Umbilical cord (tissue), 2 donors: ENCODE measurements at places on chromosomes 3 and 15.

- peak; percentile 28 for DNase-seq
Measured at GRCh38 chr3:81199587-81199986, 561.9 kb downstream of the GBE1 start.

- DNase-seq = peak; percentile 21
Measured at GRCh38 chr3:59133311-59133710, 83.5 kb upstream of the CFAP20DC start.

DNA sequence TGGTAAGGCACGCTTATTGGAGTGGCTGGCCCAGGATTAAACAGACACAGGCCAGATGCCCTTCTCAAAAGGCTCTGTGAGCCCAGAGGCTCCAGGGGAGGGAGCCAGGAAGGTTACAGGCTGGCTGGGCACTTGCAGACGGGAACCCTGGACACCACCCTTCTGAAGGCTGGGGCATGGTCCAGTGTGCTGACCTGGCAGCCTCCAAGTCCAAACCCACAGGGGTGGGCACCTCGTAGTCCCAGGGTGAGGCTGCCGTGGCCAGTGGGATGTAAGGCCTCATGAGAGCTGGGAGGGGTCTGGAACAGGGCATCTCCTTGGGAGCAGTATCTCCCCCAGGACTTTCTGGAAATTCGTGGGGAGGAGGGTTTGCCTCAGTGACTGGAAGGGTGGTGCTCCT lies 19.6 kb downstream of the EFCC1 start:
- no peak for DNase-seq

DNA sequence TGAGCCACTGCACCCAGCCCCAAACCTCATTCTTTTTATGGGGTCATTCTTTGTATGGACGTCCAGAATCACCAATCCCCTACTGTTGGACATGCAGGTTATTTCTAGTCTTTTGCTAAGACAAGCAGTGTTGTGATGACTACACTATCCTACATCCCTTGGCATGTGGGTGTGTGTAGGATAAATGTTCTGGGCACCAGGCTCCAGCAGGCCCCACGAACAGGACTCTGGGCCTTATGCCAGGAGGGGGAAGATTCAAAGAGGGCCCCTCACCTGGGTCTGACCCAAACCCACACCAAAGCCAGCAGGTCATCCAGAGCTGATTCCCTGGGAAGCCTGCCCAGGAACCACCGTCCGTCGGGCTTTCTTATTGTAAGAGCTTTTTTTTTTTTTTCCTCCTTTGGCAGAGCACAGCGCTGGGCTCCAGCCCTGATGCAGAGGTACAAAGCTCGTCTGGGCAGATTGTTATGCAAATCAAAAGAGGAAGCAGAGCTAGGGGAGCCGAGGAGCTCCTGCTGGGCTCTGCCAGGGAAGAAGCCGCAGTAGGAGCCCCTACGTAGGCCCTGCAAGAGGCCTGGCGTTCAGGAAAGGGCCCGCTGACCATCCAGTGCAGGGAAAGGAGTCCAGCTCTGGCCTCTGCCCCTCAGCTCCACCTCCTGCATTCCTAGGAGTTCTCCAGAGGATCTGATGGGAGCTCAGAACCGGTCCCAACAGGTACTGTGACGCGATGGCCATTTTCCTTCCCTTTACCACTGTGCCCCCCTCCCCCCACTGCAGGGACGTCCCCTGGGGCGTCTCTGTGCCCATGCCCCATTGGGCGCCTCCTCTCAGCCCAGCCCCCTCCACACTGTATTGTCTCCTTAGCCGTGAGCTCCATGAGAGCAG lies 29.0 kb upstream of the FURIN start:
- peak; percentile 84 for DNase-seq

DNA sequence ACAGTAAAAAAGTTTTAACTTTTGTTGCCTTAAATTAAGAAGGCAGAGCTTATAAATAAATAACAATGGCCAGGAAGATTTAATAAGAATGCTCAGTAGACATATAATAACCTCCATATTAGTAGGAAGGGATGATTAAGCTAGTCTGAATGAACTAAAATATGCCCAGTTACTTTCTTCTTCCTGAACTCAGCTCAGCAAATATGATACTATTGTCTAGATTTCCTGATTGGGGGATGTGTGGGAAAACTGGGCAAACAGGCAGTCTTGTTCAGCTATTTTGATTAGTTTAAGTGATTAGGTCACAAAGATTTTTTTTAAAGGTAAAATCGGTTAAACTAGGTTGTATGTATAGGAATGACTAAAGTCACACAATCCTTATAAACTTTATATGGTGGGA lies 167.2 kb upstream of the SLC2A2 start:
- no peak for DNase-seq

GRCh38 chr15:69081310-69082004 lies 67.0 kb downstream of the NOX5 start:
- peak; percentile 63 for DNase-seq

DNA sequence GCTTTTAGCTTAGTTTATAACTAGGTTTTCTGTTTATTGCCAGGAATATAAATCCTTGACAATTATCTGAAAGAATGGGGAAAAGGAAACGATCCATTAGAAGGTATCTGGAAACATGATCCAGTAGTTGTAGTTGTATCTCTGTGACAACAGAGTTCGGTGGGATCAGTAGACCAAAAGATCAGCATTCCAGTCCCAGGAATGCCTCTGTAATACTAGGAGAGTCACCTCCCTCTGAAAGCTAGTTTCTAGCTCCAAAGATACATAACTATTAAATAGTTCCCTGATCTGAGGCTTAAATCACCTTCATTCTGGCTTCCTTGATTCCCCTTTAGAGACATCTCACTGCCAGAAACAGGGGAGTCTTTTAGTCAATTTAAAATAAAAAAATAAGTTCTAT lies 34.1 kb downstream of the MB21D2 start:
- no peak for DNase-seq

DNA sequence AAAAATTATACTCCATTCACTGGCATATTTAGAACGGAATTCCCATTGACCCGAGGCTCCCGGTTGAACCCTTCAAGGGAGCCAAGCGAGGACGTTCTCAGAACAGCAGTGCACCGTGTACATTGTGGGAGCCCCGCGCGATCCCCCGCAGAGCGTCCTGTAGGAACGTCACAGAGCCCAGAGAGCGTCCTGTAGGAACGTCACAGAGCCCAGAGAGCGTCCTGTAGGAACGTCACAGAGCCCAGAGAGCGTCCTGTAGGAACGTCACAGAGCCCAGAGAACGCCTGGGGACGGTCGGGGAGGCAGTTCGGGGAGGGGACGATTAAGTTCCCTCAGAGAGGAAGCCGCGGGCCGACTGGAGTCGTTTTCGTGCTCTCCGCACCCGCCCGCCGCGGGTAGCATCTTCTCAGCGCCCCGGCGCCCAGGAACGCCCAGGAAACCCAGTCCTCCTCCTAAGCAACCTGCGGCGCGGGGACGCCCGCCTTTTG lies 506 bp upstream of the ATP1B3 start:
- DNase-seq = no peak

- peak; percentile 28 for DNase-seq
Measured at GRCh38 chr3:125428216-125428830, 53.2 kb upstream of the ZNF148 start.

DNA sequence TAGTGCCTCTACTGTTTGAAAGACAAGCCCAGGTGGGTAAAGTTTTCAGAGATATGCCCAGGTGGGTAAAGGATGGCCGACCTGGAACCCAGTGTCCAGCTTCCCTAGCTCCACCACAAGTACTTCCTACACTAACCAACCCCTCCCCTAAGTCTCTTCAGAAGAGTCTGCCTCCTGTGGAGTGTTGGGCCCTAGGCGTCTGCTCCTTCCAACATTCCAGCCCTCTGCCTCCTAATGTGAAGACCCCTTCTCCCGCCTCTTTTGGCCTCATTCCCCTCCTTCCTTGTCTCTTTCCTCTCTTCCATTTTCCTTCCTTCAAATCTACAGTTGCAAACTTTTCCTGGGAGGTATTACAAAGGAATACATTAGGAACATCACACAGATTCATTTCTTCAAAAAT lies 38.6 kb downstream of the CNTN3 start:
- DNase-seq = no peak

DNA sequence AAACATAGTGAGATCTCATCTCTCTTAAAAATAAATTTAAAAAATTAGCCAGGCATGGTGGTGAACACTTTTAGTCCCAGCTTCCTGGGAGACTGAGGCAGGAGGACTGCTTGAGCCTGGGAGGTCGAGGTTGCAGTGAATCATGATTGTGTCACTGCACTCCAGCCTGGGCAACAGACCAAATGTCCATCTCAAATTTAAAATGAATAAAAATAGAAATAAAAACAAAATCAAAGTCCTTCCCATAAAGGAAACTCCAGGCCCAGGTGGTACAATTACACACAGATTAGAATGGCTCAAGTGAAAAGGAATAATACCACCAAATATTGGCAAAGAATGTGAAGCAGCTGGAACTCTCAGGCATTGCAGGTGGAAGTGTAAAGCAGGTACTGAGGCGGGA lies 19.3 kb upstream of the ATP10A start:
- no peak for DNase-seq

DNA sequence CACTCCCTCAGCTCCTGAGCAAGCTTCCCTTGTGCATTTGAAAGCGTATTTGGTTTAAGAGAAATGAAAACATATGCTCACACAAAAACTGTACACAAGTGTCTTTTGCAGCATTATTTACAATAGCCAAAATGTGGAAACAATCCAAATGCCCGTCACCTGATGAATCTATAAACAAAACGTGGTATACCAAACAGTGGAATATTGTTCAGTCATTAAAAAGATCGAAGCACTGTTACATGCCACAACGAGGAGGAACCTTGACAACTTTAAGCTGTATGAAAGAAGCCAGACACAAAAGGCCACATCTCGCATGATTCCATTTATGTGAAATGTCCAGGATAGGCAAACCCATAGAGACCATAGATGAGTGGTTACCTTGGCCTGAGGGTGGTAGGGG lies 71.6 kb upstream of the CMTM7 start:
- no peak for DNase-seq

DNA sequence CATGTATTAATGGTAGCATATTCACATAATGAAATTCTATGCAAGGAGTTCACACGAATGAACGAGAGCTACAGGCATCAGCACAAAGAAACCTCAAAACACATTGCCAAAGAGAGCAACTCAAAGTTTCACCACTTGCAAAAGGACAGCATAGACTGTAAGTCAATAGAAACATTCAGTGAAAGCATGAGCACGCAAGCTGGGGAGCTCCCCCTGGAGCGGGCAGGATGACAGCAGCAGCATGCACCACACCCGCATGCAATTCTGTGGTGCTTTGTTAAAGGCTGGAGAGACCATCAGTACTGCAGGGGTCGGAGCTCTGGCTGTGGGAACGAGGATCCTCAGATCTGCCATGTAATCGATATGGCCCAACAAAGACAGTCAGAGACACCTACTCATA lies 18.7 kb downstream of the OCA2 start:
- DNase-seq = no peak

- DNase-seq = no peak
Measured at GRCh38 chr3:161026612-161027510, 78.3 kb downstream of the B3GALNT1 start.

DNA sequence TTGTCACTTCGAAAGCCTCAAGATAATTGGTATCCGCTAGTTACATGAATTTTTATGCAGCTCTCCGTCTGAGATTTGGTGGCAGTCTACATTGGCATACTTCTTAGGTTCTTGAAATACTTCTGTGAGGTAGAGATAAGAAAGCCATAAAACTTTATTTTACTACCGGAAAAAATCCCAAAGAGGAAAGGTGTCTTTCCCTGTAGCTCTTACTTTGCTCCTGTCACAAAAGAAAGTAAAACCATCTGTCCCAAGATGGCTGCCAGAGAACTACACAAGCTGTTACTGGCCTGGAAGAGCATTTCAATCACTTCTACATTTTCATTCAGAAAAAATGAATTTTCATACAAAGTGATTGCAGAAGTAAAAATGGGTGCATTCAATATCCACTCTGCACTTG lies 214.8 kb upstream of the ST8SIA2 start:
- DNase-seq = no peak

- DNase-seq = no peak
Measured at GRCh38 chr3:78976200-78976599, 791.6 kb downstream of the ROBO1 start.

DNA sequence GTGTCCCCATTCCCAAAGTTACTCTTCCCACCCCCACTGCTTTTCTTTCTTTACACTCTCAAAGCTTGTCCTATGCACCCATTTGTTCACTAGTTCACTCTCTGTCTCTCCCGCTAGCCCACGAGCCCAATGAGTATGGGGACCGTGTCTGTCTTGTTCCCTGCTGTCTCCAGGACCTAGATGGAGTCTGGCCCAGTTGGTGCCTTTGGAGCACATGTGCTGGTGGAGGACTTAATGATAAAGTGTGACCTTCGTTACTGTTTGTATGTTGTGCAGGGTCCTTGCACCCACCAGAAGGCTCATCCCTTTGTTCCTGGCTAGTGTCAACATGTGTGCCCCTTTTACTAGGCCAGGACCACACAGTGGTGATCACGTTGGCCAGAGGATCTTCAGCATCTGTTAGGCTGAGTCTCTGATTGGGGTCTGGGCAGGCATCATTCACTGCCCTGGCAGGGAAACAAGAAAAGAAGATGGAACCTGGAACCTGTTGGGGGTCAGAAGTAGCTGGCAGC lies 7.4 kb downstream of the CISH start:
- no peak for DNase-seq

- peak; percentile 87 for DNase-seq
Measured at GRCh38 chr3:14532691-14533456, 7.3 kb downstream of the GRIP2 start.

DNA sequence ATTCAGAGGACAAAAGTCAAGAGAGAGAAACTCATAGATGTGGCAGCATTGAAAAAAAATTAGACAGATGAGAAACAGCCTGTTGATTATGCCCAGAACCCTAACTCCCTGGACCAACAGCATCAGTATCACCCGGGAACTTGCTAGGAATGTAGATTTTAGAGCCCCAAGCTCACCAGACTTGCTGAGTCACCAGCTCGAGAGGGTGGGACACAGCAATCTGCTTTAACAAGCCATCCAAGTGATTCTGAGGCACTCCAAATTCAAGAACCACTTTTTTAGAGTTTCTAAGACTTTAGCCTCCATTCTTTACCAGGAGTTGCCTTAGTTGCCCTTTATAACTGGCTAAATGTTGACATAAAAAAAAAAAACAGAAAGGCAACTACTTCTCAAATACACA lies 70.9 kb downstream of the CGGBP1 start:
- peak; percentile 54 for DNase-seq

- no peak for DNase-seq
Measured at GRCh38 chr15:69525543-69525942, 72.9 kb downstream of the RPLP1 start.

DNA sequence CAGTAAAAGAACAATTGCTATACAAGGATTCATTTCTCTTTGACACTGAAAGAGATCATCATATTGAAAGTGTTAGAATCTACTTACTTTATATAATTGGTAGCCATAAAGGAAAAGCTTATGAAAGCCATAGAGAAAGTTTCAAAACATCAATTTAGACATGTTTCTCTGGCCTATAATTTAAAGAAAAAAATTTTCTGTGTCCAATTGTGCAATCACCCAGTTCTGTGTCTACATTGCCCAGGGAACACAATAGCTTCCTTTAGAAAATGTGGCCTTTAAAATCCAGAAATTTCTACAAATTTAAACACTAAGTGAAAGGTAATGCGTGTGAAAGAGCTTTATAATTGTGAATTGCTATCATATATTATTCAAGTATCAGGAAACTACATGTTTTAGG lies 259.2 kb downstream of the GBE1 start:
- DNase-seq = no peak

- no peak for DNase-seq
Measured at GRCh38 chr3:10855871-10856662, 40.0 kb downstream of the SLC6A11 start.
